ENCODE measurements at places on chromosomes 16 and 17. TPM values are rescaled to one million over a fixed set of nuclear protein-coding genes. Genes with fewer than 3 reads are reported as not detected.
A peak's percentile ranks its signal among the peaks of the same experiment; 100 is the strongest.

CORO1A gene
- total RNA-seq = 2.6 TPM

KRTAP2-3 gene
- total RNA-seq = not detected

MMP28 gene
- not detected for total RNA-seq

PRSS33 gene
- 0.35 TPM for total RNA-seq

CORO6 gene
- total RNA-seq = 0.86 TPM

MPHOSPH6 gene
- 19.8 TPM for total RNA-seq

MLST8 gene
- total RNA-seq = 71.4 TPM

ZMYND15 gene
- total RNA-seq = not detected

PYDC1 gene
- not detected for total RNA-seq

OR4D1 gene
- total RNA-seq = 0.08 TPM

DNA sequence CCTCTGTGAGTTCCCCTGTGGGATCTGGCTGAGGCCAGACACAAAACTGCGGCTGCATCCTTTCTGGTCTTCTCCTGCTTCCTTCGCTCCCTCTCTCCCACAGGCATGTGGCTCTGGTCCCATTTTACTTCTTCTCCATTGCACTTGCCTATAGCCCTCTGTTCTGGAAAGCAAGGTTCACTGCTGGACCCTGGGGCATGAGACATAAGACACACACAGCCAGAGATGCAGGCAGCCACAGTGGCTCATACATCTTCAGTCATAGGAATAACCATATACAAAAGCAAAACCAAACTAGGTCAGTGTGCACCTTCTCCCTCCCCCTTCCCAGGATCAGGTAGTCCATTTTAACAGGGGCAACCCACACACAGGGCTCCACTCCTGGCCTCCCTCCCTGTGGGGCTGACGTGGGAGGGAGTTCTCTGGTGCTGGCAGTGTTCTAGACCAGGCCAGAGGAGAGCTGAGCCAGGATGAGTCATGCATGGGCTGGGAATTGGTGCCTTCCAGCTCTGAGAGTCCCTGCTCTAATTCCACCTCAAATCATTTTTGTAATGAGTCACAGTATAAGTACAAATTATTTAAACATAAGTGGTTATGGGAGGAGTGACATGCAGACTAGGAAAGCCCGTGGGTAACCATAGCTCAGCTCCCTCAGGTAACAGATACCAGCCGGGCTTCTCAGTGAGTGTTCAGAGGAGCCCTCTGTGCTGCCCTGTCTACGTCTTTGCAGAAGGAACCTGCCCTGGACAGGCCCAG is 58.0 kb downstream of the ASIC2 start:
- DNase-seq = no peak

- H3K36me3 ChIP-seq = no peaks in the 10 kb centered on the region
- no peak overlapping the region for H3K27ac ChIP-seq
- H3K4me1 ChIP-seq = peaks cover 3% of the 10 kb centered on the region
- no peak for DNase-seq
- H3K27me3 ChIP-seq = no peaks in the 10 kb centered on the region
These were observed 275.1 kb upstream of the MYOCD start for GRCh38 chr17:12390631-12391030.

GRCh38 chr17:8898636-8899035 is 31.2 kb upstream of the PIK3R6 start:
- H3K27ac ChIP-seq = no peak overlapping the region
- no peak for DNase-seq
- no peaks in the 10 kb centered on the region for H3K36me3 ChIP-seq
- peaks cover 10% of the 10 kb centered on the region for H3K4me1 ChIP-seq
- no peak overlapping the region for H3K4me3 ChIP-seq
- H3K27me3 ChIP-seq = no peaks in the 10 kb centered on the region

GRCh38 chr17:77382356-77382911 is 241.7 kb downstream of the SEC14L1 start:
- peak; percentile 80 for DNase-seq
- H3K36me3 ChIP-seq = no peaks in the 10 kb centered on the region
- H3K27ac ChIP-seq = peak overlapping the region; percentile 49
- H3K4me3 ChIP-seq = no peak overlapping the region
- peaks cover 11% of the 10 kb centered on the region for H3K4me1 ChIP-seq
- H3K27me3 ChIP-seq = no peaks in the 10 kb centered on the region

DNA sequence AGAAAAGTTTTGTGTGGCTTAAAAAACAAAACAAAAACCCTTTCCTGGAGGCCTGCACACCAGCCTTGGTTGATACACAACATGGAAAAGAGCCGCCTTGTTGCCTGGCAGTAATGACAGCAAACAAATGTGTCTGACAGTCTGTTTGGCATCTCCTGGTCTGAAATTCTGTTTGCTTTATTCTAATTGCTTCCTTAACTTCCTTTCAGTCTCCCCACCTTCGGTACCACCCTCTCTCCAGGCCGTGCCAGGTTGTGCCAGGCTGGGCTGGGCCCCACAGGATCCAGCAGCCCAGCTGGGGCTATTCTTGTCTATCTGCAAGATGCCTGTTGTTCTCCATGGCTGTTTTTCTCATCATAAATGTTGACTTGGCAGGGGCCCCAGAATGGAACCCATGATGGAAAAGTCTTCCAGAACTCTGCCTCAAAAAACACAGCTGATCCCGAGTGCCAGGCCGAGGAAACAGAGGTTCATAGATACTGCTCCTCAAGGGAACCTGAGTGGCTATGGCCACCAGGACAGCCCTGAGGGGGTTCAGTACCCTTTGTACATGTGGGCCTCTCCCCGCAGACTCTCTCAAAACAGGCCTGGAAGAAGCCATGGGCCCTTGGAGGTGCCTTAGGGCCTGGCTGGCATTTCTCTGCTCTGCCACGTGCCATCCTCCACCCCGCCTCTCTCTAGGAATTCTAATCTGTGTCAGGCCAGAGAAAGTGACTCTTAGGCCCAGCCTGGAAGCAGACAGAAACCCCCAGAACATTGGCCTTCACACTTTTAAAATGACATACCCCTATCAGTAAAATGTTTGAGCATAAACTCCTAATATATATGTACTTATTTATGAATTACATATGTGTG is 50.5 kb downstream of the YPEL2 start:
- DNase-seq = no peak
- H3K4me3 ChIP-seq = no peak overlapping the region
- H3K27ac ChIP-seq = no peak overlapping the region

DNA sequence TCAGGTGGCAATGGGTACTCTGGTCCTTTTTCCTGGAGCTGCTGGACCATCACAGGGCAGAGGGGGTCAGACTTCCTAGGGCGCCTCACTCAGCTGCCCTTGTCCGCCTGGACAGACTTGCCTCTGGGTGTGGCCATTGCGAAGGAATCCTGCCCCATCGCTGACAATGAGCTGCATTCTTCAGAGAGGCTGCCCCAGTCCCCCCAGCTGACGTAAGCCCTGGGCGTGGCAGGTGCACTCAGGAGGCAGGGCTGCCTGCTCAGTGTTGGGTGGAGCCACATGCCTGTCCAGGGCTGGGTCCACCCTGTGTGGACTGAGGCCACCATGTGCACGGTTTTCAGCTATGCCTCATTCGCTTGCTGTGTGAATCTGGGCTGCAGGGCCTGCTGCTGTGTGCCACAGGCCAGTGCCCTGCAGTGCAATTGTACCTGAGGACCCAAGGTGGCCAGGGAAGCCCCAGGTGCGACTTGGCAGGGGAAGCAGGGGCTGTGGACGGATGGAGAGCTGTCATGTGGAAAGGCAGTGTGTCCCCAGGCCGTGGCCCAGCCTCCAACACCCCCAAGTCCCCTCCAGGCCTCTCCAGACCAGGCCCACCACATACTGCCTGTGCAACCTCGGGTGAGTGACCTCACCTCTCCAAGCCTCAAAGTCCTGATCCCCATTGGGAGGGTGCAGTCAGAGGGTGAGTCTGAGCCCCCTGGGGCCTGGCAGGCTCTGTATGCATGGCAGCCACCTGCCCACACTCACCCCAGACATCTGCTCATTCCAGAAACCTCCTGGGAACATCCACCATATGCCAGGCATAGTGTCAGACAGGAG is 14.0 kb upstream of the MPRIP start:
- peaks cover 15% of the 10 kb centered on the region for H3K4me1 ChIP-seq
- H3K4me3 ChIP-seq = no peak overlapping the region
- peak; percentile 96 for DNase-seq
- H3K27ac ChIP-seq = peak overlapping the region; percentile 49
- H3K36me3 ChIP-seq = no peaks in the 10 kb centered on the region

- no peaks in the 10 kb centered on the region for H3K4me1 ChIP-seq
- H3K4me3 ChIP-seq = no peak overlapping the region
- no peaks in the 10 kb centered on the region for H3K27me3 ChIP-seq
These were observed 19.6 kb upstream of the KANSL1 start for GRCh38 chr17:46212634-46213435.

DNA sequence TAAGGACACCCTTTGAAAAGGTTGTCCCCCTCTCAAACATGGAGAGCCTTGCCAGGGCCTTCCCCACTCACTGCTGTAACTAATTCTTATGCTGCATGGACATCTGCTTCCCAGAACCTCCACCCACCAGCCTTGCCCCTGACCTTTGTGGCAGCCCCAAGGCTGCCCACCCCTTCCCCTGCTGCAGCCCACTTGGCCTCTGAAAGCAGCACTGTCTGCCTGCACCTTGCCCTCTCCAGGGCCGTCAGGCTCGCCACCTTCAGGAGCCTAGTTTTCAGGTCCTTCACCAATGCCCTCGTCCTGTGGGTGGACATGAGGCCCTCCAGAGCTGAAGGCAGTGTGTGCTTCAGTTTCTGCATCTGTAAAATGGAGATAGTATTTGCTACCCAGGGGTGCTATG is 2.7 kb upstream of the CORO1A start:
- H3K27ac ChIP-seq = no peak overlapping the region
- H3K4me3 ChIP-seq = no peak overlapping the region
- no peaks in the 10 kb centered on the region for H3K36me3 ChIP-seq
- peaks cover 17% of the 10 kb centered on the region for H3K27me3 ChIP-seq
- H3K4me1 ChIP-seq = peaks cover 2% of the 10 kb centered on the region

Measured in endodermal cell (in vitro differentiated cells).